ENCODE measurements at places on chromosomes 7 and 10. TPM values are rescaled to one million over a fixed set of nuclear protein-coding genes. Genes with fewer than 3 reads are reported as not detected.

The GDF10 gene
- total RNA-seq = 0.08 TPM

The UPK3B gene
- total RNA-seq = 19.9 TPM

The HOXA10 gene
- total RNA-seq = 6.9 TPM

The CPVL gene
- total RNA-seq = 0.53 TPM

The ATP6V0A4 gene
- total RNA-seq = 0.22 TPM

The VIPR2 gene
- total RNA-seq = 0.02 TPM

The EEPD1 gene
- 56.7 TPM for total RNA-seq

The STRIP2 gene
- 6.5 TPM for total RNA-seq

The CARD11 gene
- total RNA-seq = 1.8 TPM

The SPAM1 gene
- total RNA-seq = not detected

The BUD23 gene
- 137 TPM for total RNA-seq

The PBLD gene
- total RNA-seq = 2.8 TPM

The CHAT gene
- not detected for total RNA-seq

The PKD2L1 gene
- not detected for total RNA-seq

The CTNNA3 gene
- not detected for total RNA-seq

The HTR7 gene
- 0.17 TPM for total RNA-seq

The VSTM4 gene
- total RNA-seq = 0.41 TPM
